ENCODE measurements at places on chromosomes 3 and 15.

- DNase-seq, result no peak
These were observed 228.1 kb downstream of the ADAMTS9 start for GRCh38 chr3:64459711-64460110.

GRCh38 chr3:98240131-98240530, 23.9 kb upstream of the OR5H6 start:
- DNase-seq, result no peak

- no peak for DNase-seq
These were observed 26.8 kb downstream of the TARS3 start for GRCh38 chr15:101697488-101697887.

DNA sequence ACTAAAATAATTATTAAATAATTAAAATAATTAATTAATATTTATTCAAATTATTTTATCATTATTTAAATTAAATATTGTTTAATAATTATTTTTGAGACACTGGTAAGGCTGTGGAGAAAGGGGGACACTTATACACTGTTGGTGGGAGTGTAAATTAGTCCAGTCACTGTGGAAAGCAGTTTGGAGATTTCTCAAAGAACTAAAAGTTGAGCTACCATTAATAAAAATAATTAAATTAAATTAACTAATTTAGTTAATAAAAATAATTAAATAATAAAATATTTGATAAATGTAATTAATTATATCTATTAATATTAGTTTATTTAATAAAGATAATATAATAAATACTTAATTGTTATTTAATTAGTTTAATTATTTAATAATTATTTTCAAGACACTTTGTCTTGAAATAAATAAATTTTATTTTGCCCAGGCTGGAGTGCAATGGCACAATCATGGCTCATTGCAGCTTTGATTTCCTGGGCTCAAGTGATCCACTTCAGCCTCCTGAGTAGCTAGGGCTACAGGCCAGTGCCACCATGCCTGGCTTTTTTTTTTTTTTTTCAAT, 16.4 kb upstream of the TNIK start:
- no peak for DNase-seq

DNA sequence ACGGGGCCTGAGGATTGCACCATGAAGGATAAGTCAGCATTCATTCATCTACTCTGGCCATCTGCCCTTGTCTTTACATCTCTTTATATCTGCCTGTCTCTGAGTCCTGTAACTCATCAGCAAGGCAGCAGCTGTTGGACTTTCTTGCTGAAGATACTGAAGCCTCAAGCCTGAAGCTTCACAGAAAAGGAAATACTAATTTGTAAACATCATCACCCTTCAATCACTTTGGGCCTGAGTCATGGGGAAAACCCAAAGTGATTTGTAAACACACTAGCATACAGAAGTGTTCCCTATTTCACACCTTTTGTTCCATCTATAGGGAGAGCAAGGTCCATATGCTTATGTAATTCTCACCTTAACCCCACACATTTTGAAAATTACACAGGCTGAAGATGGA, 928.2 kb downstream of the EPHA3 start:
- no peak for DNase-seq
